ENCODE measurements at places on chromosomes 6 and 20.

GRCh38 chr6:133499662-133500061, 258.5 kb downstream of the EYA4 start:
- DNase-seq = no peak

GRCh38 chr6:28335040-28335563, 846 bp downstream of the ZSCAN31 start:
- no peak for DNase-seq

DNA sequence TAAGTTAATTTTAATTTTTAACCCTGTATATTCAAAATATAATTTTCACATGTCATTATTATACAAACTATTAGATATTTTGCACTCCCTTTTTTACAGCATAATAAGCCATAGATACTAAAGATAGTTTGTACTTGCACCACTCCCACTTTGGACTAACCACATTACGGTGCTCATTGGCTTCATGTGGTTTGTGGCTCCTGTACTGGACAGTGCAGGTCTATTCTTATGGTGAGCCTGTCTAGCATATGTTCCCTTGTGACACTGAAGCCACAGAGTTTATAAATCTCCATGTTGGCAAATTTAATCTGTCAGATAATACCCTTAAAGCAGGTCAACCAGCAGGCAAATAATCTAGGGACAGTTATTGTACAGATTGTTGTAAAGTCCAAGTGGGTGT, 354.4 kb upstream of the KCNQ5 start:
- DNase-seq = no peak

DNA sequence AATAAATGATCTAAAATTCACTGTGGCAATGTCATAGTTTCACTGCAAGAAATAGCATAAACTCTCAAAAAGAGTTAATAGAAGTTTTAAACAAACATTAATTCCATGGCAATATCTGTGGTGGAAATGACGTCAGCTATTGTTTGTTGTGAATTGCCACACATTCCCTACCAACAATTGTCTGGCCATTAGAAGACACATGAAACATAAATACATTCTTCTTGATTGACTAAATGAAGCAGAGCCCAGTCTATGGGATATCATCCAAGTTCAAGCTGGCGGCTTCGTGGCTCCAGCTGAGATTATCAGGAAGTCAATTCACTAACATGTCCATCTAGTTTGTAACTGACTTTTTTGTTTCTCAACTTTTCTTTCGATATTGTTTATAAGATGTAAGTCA, 369.0 kb downstream of the ARHGAP18 start:
- peak; percentile 86 for DNase-seq

DNA sequence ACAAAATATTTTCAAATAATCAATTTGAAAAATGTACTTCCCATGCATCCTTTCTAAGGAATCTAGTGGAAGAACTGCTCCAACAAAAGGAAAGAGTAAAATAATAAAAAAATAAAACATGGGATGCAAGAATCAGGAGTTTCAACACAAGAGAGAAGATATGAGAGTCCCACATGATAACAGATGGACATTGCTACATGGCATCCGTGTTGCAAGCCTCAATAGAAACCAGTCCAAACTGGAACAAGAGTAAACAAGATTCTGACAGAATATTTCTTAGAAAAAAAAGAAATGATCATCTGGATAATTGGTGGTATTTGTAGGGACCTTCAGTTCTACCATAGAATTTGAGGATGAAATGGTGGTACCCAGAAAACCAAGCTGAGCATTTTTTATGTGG, 186.8 kb downstream of the FRK start:
- DNase-seq = no peak

Data from brain microvascular endothelial cell (primary cell).